Tibial artery (tissue), 4 donors: ENCODE measurements at places on chromosomes 16 and 17.

DNA sequence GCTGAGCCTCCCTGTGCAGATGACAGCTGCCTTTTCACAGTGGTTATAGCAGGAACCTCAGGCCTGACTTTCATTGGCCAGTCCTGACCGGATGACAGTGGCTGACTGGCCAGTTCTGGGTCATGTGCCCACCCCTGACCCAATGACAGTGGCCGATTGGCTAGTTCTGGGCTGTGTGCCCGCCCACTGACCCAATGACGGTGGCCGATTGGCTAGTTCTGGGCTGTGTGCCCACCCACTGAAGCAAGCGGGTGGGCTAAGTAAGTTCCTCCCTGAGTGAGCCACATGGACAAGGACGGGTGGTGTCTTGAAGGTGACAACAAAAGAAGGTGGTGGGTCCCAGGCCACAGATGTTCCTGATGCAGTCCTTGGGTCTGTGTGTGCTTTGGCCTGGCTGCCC is 9.5 kb downstream of the DEF8 start:
- DNase-seq: no peak

GRCh38 chr17:13374203-13375143 is 227.3 kb downstream of the HS3ST3A1 start:
- no peak for DNase-seq

DNA sequence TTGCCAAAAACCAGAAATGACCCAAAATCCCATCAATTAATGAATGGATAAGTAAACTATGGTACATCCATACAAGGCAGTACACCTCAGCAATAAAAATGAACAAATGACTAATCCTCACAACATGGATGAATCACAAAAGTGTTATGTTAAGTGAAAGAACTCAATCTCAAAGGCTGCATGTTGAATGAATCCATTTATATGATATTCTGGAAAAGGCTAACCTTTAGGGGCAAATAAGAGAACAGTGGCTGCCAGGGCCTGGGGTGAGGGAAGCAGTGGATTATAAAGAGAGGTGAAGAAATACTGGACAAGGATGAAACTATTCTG is 46.1 kb upstream of the MSI2 start:
- DNase-seq: no peak

GRCh38 chr16:77721752-77722308 is 484 bp upstream of the NUDT7 start:
- DNase-seq: no peak
